ENCODE measurements at places on chromosomes 6 and 20.

GRCh38 chr6:166958926-166959861 is 2.8 kb upstream of the RNASET2 start:
- DNase-seq: no peak

DNA sequence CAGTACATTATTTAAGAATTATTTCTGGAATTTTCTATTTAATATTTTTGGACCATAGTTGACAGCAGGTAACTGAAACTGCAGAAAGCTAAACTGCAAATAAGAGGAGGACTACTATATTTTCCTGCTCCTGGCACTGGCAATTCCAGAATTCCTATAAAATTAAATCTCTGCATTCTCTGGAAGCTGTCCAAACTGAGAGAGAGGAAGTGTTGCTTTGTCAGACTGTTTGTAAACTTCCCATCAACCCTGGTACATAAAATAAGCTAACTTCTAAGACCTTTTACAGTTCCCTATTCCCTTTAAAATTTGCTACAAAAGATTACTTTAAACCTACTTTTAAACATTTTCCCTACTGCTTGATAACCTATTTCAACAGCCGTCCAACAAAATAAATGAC is 196.1 kb upstream of the RUNX2 start:
- DNase-seq: no peak

- DNase-seq: no peak
These were observed 78.9 kb downstream of the MOXD1 start for GRCh38 chr6:132322398-132322797.

DNA sequence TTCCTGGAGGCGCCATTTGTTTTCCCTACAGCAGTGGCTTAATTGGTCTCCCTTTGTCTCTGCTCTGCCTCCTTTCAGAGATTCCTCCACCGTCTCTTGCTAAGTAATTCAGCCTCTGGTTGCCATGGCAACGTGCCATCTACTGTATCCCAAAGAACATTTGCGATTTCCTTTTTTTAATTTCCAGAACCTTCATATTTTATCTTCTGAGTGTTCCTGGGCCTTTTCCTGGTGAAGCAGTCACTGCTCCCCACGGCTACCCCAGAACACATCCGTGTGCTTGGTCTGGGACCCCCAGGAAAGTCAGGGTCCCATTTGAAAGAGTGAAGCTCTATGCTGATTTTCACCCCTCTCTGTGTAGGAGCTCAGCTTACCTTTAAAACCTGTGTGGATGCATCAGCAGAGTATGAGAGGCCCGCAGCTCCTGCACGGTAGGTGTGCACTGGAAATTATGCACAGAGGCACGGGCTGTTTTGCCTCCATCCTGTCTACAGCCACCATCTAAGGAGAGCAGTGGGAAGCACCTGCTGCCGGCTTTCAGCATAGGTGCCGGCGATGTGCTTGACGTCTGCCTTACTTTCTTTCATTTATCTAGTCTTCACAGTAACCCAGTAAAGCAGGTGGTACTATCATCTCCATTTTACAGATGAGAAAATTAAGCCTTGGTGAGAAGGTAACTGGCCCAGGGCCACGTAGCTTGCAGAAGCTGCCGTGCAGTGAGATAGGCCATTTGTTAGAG is 122.8 kb downstream of the SYCP2 start:
- DNase-seq: no peak

DNA sequence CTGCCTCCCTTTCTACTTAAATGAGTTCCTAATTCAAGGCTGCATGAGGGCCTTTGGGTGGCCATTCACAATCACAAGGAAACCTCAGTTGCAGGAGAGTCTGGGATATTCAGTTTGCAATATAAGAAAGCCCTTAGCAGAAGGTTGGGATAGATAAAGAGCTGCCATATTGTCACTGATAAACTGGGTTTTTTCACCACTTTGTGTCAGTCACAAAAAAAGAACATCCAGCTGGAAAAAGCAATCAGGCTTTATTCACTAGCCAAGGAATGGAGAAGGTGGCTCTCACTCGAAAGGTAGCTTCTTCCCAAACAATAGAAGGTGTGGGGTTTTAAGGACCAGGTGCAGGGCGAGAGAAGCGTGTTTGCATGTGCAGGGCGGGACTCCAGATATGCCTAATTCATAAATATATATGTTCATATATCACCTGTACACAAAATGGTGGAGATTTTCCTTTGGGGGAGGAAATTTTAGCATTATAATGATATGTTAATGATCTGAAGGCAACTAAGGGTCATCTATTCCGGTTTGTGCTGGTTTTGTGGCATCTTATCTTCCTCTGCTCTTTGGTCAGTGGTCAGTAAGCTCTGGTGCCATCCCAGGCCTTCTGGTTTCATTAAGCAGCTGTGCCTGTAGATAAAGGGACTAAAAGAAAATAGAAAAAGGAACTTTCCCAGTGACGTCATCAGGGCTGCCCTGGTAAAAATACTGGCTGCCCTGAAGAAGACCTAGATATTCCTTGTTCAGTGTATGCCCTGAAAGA is 97.1 kb upstream of the IYD start:
- DNase-seq: no peak

DNA sequence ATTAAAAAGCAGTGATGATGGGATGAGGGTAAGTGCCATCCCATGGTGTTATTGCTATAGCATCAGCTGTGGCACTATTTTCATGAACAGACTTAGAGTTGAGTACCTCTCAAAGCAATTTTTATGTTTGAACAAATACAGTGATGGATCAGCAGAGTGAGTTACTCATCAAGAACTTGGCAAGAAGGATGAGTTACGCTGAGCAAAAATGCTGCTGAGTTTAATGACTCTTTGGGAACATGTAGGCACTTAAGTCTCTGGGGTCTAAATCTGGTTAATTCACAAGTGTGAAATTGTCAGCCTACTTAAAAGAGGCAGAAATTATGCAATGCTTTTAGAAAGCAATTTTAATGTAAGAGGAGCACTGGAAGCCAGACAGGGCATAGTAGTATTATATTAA is 78.5 kb upstream of the AHI1 start:
- DNase-seq: no peak

DNA sequence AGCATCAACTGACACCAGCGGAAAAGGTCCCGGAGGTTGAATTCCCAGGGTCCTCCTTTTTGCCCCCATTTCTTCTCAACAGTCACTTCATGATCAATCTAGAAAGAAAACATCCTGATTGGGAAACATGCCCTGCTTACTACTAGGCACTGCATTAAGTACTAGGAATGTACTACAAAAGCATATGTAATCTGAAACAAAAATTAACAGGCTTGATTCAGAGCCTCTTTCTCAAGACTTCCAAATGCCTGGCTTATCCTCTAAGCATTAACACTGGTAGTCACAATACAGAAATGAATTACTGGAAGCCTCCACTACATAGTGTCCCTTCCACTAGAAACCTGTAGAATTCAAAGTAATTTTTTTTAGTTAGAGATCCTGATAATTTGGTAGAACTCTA is 84.5 kb upstream of the LYRM2 start:
- DNase-seq: no peak

All from sigmoid colon (tissue), 7 donors.